ENCODE measurements at places on chromosomes 16 and 17. TPM values are rescaled to one million over a fixed set of nuclear protein-coding genes. Genes with fewer than 3 reads are reported as not detected.

GRCh38 chr17:42783062-42783790, 2.8 kb downstream of the WNK4 start:
- no peak for DNase-seq
- H3K4me1 ChIP-seq, result peaks cover 30% of the 10 kb centered on the region
- H3K27me3 ChIP-seq, result peaks cover 53% of the 10 kb centered on the region
- H3K4me3 ChIP-seq, result no peak overlapping the region
- peaks cover 11% of the 10 kb centered on the region for H3K36me3 ChIP-seq
- no peak overlapping the region for H3K27ac ChIP-seq

Gene SCGB1C2
- polyA plus RNA-seq, result not detected

- DNase-seq, result no peak
- H3K27ac ChIP-seq, result no peak overlapping the region
- H3K27me3 ChIP-seq, result no peaks in the 10 kb centered on the region
- H3K36me3 ChIP-seq, result no peaks in the 10 kb centered on the region
Measured at GRCh38 chr16:69402439-69402838, 16.6 kb upstream of the TERF2 start.

Gene TOX3
- polyA plus RNA-seq, result not detected

GRCh38 chr16:10824111-10824893, 5.7 kb upstream of the TVP23A start:
- no peaks in the 10 kb centered on the region for H3K27me3 ChIP-seq
- H3K36me3 ChIP-seq, result no peaks in the 10 kb centered on the region
- H3K4me3 ChIP-seq, result no peak overlapping the region
- H3K27ac ChIP-seq, result no peak overlapping the region
- no peak for DNase-seq
- H3K4me1 ChIP-seq, result peaks cover 25% of the 10 kb centered on the region

- H3K27ac ChIP-seq, result no peak overlapping the region
- no peak for DNase-seq
- peaks cover 46% of the 10 kb centered on the region for H3K27me3 ChIP-seq
- H3K36me3 ChIP-seq, result no peaks in the 10 kb centered on the region
- no peak overlapping the region for H3K4me3 ChIP-seq
- H3K4me1 ChIP-seq, result no peaks in the 10 kb centered on the region
Measured at GRCh38 chr16:84383106-84383505, 14.8 kb downstream of the ATP2C2 start.

GRCh38 chr17:32335046-32335445, 6.9 kb downstream of the C17orf75 start:
- no peak overlapping the region for H3K27ac ChIP-seq
- H3K27me3 ChIP-seq, result no peaks in the 10 kb centered on the region
- H3K4me1 ChIP-seq, result no peaks in the 10 kb centered on the region

Gene TRIM65
- 15.4 TPM for polyA plus RNA-seq

- no peak overlapping the region for H3K4me3 ChIP-seq
- no peaks in the 10 kb centered on the region for H3K4me1 ChIP-seq
- no peak overlapping the region for H3K27ac ChIP-seq
- no peaks in the 10 kb centered on the region for H3K27me3 ChIP-seq
- no peaks in the 10 kb centered on the region for H3K36me3 ChIP-seq
Measured at GRCh38 chr16:6510261-6510660, 822.4 kb upstream of the RBFOX1 start.

- no peaks in the 10 kb centered on the region for H3K36me3 ChIP-seq
- no peak overlapping the region for H3K27ac ChIP-seq
- peaks cover 7% of the 10 kb centered on the region for H3K27me3 ChIP-seq
Measured at GRCh38 chr17:13557077-13557476, 44.7 kb downstream of the HS3ST3A1 start.

Gene KRTAP9-3
- not detected for polyA plus RNA-seq

- no peak overlapping the region for H3K4me3 ChIP-seq
- DNase-seq, result no peak
- peaks cover 19% of the 10 kb centered on the region for H3K27me3 ChIP-seq
- H3K4me1 ChIP-seq, result no peaks in the 10 kb centered on the region
- H3K36me3 ChIP-seq, result no peaks in the 10 kb centered on the region
Measured at GRCh38 chr17:28469376-28469775, 4.1 kb upstream of the SLC13A2 start.

Gene PDPR
- polyA plus RNA-seq, result 2.3 TPM

DNA sequence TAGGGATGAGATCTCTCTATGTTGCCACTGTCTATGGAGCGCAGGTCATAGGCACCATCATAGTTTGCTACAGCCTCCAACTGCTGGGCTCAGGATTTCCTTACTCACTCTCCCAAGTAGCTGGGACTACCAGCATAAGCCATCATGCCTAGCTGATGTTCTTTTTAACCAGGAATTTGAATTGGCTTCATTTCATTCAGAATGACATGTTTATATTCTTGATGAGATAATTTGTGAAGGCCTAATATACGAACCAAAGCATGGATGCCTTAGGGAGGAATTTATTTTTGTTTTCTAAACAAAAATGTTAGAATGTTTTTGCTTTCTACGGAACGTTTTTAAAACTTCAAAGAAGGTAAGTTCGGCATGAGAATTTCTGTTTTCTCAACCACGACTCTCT, 71.6 kb downstream of the HS3ST3B1 start:
- H3K4me1 ChIP-seq, result no peaks in the 10 kb centered on the region
- H3K4me3 ChIP-seq, result no peak overlapping the region
- no peak overlapping the region for H3K27ac ChIP-seq
- peaks cover 4% of the 10 kb centered on the region for H3K36me3 ChIP-seq
- no peak for DNase-seq

- no peak overlapping the region for H3K4me3 ChIP-seq
- no peak for DNase-seq
- H3K4me1 ChIP-seq, result peaks cover 37% of the 10 kb centered on the region
- H3K27ac ChIP-seq, result no peak overlapping the region
Measured at GRCh38 chr17:16442594-16443510, 27.5 kb downstream of the TRPV2 start.

DNA sequence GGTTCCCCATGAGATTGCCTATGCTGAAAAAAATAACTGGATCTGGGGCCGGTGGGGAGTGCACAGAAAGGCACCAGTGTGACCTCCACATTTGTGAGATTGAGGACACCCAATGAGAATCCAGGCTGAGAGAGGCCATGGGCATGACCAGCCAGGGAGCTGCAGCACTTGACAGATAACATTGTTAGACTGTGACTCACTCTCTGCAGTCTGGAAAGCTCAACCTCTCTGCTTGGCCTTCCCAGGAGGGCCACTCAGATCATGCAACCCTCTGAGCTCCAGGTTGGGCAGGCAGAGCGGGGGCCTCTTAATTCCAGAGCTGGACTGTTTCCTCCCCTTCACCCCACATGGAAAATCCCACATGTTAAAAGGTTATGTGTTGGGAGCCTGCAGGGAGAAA, 30.1 kb downstream of the FZD2 start:
- no peak overlapping the region for H3K4me3 ChIP-seq
- H3K4me1 ChIP-seq, result no peaks in the 10 kb centered on the region
- peaks cover 1% of the 10 kb centered on the region for H3K27me3 ChIP-seq
- no peaks in the 10 kb centered on the region for H3K36me3 ChIP-seq
- DNase-seq, result no peak

DNA sequence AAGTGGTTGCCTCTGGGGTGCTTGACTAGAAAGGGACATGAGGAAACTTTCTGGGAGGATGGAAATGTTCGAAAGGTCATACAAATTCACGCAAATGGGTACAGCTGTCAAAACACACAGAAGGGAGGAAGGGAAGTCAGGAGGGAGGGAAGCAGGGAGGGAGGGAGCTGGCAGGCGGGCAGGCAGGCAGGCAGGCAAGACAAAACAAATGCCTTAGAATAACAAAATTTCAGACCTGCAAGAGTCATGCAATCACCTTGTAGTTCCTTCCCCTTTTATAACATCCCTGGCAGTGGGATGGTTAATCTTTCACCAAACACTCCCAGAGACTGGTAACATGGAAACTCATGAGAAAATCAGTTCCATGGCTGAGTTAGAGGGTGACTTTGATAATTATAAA, 189.2 kb downstream of the STX8 start:
- no peak for DNase-seq
- H3K36me3 ChIP-seq, result peaks cover 8% of the 10 kb centered on the region
- no peaks in the 10 kb centered on the region for H3K27me3 ChIP-seq

Gene HLF
- not detected for polyA plus RNA-seq

Measured in naive B cell (primary cell).